Stimulated activated CD4-positive, alpha-beta T cell treated with anti-CD3 and anti-CD28 coated beads, Interleukin-4, amount 100 ng/mL, for 4 hours (primary cell): ENCODE measurements at places on chromosomes 7 and 10.

DNA sequence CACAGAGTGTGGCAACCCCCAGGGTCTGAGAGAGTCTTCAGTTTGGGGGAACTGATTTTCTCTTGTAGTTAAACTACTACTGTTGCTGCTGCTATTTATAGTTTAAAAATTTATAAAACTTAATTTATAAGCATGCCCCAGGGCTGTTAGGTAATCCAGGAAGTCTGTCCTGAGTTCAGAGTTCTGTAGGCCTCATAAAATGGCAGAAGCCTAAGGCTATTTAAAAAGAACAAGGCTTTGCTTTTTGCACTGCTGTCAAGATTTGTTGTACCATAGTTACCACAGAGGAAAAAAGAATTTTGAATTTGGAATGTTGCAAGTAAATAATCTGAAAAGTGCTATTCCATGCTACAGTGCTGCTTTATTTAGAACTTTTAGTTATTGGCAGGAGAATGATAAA is 66.1 kb downstream of the AGK start:
- no peak for DNase-seq

GRCh38 chr7:145978769-145979168 is 137.8 kb upstream of the CNTNAP2 start:
- no peak for DNase-seq

DNA sequence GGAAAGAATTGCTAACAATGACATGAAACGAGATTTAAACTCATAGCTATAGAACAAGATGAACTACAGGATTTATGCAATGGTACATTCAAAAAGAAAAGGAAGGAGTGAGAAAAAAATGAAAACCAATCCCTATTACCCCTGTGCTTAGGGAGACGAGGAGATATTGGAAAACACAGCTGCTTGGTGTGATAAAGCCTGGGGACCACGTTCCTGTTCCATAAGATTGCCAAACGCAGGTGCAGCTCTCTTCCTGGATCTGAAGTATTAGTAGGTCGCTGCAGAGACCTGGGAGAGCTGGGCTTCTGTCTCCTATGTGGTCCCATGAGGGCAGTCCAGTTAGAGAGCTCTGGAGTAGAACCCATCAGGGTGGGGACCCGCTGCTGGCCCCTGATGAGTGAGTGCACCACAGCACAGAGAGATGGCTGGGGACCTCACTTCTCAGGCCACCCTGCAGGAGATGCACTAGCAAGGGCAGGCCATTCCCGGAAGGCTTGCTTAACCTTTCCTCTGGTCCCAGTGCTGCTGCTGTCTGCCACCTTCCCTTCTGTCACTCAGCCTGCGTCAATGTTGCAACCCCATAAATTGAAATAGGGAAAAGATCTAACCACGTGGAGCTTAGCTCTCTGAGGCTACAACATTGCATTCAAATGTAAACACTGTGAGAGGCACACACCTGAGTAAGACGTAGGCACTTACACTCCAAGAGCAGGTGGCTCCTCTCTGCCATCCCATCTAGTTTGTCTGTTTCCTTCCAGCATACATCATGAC is 57.9 kb downstream of the MTPN start:
- DNase-seq = no peak

DNA sequence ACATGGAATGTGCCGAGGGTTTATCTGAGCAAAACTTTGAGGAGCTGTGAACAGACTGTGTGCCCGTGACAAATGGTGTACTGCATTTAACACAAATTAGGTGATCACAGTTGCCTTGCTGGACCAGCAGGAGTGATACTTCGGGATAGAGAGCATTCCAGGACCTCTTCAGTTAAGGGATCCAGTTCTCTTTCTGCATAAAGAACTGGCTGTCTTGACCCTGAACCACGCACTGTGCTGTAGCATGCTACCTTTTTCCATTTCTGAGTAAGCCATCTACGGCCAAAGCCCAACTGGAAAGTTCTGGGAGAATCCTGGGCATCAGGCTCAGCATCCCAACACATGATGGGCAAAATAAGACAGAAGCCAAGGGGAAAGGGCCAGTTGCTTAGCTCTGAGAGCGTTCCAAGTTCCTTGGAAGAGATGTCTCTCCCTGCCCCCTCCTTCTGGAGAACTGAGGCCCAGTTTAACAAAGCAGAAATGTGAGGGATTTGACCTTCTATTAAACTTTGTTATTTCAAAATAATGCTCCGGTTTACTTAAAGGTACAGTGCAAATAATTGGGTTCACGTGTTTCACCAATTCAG is 37.9 kb upstream of the ADD3 start:
- no peak for DNase-seq

GRCh38 chr7:42527004-42527403 is 290.0 kb upstream of the GLI3 start:
- DNase-seq = no peak

DNA sequence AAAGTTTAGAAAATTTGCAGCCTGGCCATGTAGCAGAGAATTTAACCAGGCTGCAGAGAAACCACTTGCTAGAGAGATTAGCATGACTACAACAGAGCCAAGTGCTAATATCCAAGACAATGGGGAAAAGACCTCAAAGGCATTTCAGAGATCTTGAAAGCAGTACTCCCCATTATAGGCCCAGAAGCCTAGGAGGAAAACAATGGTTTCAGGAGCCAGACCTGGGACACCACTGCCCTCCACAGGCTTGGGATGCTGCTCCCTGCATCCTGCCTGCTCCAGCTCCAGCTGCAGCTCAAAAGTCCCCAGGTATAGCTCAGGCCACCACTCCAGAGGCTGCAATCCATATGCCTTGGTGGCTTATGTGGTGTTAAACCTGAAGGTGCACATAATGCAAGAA is 101.5 kb upstream of the TMEM72 start:
- no peak for DNase-seq

DNA sequence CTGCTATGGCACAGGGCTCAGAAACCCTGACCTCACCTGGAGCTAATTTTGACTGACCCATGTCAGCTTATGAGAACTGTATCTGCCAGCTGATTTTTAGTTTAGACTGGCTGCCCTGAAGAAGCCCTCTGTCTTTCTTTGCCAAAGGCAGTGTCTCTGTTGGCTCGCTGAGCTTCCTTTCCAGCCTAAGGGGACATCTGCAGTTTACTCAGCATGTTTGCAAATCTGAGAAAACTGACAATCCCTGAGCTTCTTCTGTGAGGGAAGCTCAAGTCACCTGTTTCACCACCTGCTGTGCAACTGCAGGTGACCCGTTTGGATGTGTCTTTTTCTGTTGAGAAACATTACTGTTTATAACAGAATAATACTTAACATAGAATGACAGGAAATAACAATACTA is 46.0 kb downstream of the PRKAR2B start:
- no peak for DNase-seq

- DNase-seq = no peak
Observed at GRCh38 chr7:150891740-150892139, 39.4 kb downstream of the AOC1 start.

GRCh38 chr10:58950618-58951017 is 225.8 kb upstream of the PHYHIPL start:
- DNase-seq = no peak

DNA sequence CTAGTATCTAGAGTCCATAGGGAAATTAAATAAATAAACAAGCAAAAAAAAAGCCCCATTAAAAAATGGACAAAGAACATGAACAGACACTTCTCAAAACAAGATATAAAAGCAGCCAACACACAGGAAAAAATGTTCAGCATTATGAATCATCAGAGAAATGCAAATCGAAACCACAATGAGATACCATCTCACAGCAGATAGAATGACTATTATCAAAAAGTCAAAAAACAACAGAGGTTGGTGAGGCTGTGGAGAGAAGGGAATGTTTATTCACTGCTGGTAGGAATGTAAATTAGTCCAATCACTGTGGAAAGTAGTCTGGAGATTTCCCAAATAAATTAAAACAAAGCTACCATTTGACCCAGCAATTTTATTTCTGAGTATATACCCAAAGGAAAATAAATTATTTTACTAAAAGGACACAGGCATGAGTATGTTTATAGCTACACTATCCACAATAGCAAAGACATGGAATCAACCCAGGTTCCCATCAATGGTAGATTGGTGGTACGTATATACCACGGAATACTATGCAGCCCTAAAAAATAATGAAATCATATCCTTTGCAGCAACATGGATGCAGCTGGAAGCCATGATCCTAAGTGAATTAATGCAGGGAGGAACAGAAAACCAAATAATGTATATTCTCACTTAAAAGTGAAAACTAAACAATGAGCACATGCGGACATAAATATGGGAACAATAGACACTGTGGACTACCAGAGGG is 366.5 kb upstream of the SEMA3C start:
- no peak for DNase-seq

GRCh38 chr7:42082144-42082543 is 154.9 kb downstream of the GLI3 start:
- no peak for DNase-seq

DNA sequence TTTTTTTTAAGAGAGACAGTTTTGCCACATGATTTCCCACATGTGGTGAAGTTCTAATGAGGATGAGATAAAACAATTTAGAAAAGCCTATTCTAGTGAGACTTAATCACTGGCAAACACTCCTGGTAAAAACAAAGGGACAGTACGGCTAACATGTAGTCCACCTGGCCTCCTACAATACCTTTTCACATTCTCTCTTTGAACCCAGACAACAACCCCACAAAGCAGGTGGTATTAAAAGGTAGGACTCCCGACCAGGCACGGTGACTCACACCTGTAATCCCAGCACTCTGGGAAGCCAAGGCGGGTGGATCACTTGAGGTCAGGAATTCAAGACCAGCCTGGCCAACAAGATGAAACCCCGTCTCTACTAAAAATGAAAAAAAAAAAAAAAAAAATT is 12.4 kb downstream of the PARD3 start:
- no peak for DNase-seq

DNA sequence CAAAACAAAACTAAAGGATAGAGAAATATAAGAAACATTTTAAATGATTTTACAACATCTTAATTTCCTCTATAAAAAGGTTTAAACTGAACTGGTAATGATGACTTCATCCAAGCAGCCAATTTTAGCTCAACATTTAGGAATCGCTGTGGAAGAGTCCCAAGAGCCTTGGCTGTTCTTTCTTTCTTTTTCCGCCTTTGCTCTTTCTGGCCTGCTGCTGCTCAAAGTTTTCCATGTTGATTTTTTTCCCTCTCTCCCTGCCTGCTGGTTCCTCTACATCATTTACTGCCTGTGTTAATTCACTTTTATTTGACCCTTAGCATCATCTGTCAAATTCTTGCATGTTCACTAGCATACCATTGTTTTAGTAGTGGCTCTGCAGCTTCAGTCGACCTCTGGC is 146.9 kb downstream of the EVX1 start:
- DNase-seq = no peak

DNA sequence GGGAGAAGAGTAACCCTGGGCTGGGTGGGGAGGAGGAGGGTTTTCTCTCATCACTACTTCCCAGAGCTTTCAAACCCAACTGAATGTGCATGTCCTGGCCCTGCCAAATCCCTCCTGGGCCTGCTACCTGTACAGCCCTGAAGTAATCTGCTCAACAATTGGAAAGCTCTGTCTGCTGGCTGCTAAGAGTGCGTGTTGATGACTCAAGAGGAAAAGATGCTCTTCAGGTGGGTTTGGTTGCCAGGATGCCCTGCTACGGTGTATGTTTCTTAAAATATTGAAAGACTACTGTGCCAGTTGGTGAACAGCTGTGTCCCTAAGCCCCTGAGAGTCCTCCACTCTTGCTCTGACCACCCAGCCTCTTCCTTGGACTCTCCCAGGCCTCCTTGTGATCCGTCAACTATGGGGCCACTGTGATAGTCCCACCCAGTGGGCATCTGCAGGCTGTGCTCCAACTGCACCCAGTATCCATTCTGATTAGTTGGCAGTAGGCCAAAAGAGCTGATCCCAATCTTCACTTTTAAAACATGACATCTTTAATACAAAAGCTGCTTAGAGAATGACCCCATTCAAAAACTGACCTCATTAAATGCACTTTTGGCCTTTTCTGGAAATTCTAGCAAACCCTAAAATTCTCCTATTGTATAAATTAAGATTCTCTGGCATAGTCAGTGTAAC is 85.6 kb downstream of the AOAH start:
- no peak for DNase-seq

DNA sequence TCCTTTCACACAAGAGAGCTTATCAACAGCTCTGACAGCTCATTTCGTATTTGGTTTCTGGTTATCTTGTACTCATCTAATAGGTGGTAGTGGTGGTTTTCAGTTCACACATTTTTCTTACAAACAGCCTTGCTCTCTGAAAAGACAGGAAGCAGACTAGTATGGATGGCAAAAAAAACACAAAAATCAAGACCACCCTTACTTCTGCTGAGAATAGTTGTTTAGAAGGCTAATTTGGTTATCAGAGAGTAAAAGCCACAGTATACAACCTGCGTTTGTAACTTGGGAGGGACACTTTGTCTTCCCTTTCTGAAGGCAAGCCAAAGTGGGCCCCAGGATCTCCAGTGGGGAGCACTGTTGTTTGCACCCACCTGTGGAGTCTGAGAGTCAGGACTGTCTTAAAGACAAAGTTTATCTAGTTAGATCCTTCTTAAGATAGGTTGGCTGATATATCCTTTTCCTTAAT is 68.0 kb downstream of the PIP4K2A start:
- DNase-seq = no peak

GRCh38 chr10:57049096-57049495 is 688.0 kb upstream of the ZWINT start:
- no peak for DNase-seq

DNA sequence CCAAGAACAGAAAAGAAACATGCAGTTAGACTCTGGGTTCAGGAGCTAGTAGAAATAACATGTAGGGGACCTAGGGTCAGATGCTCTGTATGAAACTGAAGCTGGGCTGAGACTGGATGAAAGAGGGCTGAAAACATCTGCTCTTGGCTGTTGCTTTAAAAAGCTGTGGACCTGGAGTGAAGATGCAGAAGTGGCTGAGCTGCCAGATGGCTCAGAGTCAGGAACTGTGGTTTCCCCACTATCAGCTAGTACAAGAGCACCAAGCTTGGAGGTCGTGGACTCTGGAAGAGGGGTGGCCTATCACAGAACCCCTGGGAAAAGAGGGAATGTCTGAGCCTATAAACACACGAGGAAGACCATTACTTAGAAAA is 5.9 kb downstream of the ADK start:
- no peak for DNase-seq

DNA sequence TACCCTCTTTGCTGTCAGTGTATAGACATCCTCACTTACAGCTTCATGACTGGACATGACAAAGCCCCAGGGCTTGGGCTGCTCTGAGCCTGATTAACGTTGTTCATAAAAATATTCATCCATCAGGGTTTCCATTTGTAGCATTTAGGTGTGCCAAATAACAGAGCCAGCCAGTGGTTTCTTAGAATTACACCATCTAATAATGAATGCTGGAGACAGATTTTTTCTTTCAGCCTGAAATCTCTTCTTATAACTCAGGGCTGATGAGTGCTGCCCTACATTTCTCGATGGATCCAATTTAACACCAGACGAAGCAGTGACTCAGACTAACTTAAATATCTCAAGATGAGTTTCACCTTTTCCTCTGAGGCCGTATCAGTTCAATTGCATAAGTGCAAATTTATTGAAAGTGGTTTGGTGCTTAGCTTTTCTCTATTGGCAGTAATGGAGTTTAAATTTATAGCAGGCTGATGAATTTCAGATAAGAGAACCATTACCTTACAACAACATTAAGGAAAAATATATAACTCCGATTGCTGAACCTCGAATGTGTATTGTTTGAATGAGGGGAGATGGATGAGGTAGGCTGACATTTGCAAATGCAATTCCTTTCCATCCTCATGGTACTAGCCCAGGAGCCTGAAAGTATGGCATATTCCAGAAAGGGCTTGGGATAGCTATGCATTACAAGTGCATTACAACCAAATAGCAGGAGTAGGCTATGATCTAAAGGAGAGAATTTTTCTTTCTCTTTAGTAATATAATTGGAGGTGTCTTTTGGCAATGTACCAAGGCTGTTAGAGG is 900.6 kb downstream of the KCNMA1 start:
- DNase-seq = no peak
